ENCODE measurements at places on chromosomes 2 and 18. TPM values are rescaled to one million over a fixed set of nuclear protein-coding genes. Genes with fewer than 3 reads are reported as not detected.

RRM2 gene
- polyA plus RNA-seq, result 47.3 TPM

AAK1 gene
- 17.1 TPM for polyA plus RNA-seq

HOXD12 gene
- 0.41 TPM for polyA plus RNA-seq

EFR3B gene
- 8.8 TPM for polyA plus RNA-seq

LIMS4 gene
- polyA plus RNA-seq, result 1.4 TPM

FIGN gene
- polyA plus RNA-seq, result 7.2 TPM

CDKL4 gene
- polyA plus RNA-seq, result 1.5 TPM

PID1 gene
- 6.0 TPM for polyA plus RNA-seq

PTPRN gene
- polyA plus RNA-seq, result 0.57 TPM

NTSR2 gene
- not detected for polyA plus RNA-seq

UGT1A8 gene
- not detected for polyA plus RNA-seq

L3MBTL4 gene
- polyA plus RNA-seq, result 5.5 TPM

SULT1C2 gene
- polyA plus RNA-seq, result 48.0 TPM

SIX2 gene
- 21.3 TPM for polyA plus RNA-seq

PLGLB2 gene
- polyA plus RNA-seq, result 6.7 TPM

CXXC1 gene
- polyA plus RNA-seq, result 65.2 TPM

CFAP53 gene
- polyA plus RNA-seq, result 4.6 TPM

KCNG2 gene
- 0.55 TPM for polyA plus RNA-seq

PREB gene
- 54.1 TPM for polyA plus RNA-seq

UGT1A3 gene
- not detected for polyA plus RNA-seq

MTERF4 gene
- 78.2 TPM for polyA plus RNA-seq

GRCh38 chr2:136538489-136538888, 226.9 kb upstream of the THSD7B start:
- DNase-seq, result no peak

DNA sequence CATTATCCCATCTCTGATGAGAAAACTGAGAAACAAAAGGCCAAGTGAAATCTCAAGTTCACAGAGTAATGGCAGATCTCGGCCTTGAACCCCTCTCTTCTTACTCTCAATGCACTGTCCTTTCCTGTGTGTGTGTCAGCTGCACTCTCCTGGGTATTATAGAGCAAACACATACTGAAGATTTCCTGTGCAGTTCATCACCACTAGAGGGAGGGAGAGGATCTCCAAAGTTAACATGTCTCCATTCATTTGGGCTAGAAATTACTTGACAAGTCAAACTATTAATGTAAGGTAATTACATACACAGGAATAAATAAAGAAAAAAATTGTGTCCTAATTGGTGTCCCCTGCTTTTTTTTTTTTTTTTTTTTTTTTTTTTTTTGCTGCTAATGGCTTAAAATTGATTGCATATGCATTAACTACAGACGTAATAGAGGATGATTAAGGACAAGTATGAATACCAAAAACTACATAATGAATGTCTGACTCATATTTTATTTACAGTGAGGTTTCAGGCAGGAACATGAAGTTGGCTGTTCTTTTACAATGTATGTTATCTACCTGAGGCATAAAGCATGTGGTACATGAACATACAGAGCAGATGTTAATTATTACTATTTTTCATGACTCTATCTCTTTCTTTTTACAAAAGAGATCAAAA, 269.2 kb downstream of the NYAP2 start:
- peak; percentile 38 for DNase-seq

DNA sequence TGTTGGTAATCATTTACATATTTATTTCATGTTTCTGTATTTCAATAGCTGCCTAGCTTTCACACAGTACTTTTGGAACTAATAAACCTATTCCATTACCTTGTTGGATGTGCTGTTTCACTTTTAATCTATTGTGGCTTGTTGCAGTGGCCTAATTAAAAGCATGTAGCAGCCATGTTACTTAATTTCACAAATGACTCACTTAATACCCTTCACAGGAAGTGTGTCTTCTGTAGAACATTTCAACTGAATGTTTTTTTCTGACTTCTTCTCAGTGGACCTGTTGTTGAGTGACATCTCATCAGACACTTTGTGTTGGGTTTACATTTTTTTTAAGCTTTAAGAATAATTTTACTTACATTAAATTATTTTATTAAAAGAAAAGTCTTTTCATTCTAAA, 260.5 kb upstream of the THUMPD2 start:
- DNase-seq, result no peak

DNA sequence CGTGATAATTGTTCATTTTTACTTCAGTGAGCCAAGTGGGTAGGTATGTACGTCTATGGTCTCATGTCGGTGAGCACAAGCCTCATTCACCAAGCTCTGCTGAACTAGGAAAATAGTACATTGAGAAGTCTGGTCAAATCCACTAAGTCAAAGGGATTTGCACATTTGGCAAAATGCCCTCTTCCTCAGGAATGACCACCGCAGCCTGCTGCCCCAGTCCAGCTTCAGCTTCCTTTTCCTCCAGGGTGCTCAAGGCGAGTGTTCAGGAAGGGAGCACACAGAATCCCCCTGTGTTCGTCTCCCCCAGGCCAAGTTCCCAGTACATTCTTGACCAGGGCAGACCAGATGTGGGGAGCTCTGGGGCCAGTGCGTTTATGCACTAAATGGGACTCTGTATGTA, 23.0 kb downstream of the TCF7L1 start:
- no peak for DNase-seq

GRCh38 chr2:217382794-217383193, 522.9 kb upstream of the TNP1 start:
- no peak for DNase-seq

- no peak for DNase-seq
Measured at GRCh38 chr2:102618452-102619413, 620 bp upstream of the SLC9A2 start.

DNA sequence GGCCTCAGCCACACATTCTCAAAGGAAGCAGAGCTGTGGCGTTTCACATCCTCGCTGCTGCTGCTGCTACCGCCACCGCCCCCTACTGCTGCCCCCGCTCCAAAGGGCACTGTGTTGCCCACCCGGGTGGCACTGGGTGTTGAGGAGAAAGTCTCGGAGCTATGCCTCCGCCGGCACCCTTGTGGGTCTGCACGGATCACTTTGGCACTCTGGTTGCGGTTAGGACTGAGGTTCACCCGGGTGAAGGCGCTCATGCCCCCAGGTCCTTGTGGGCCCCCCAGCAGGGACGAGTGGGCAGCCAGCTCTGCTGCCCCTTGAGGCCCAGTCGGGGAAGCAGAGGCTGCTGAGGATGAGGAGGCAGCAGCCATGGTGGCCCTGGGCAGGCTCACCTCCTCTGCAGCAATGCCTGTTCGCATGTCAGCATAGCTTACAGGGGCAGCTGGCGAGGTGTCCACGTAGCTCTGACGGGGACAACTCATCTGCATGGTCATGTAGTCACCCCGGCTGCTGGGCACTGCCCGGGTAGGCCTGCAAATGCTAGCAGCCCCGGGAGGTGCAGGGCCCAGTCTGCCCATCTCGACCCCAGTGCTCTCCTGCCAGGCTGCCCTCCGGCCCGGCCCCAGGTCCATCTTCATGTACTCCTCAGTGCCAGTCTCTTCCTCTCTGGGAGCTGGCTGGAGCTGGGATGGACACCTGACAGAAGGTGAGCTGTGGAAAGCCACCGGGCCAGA, 4.2 kb downstream of the IRS1 start:
- no peak for DNase-seq

- DNase-seq, result no peak
Measured at GRCh38 chr2:223887127-223887526, 49.7 kb upstream of the AP1S3 start.

- no peak for DNase-seq
Measured at GRCh38 chr2:217798743-217799562, 203.8 kb downstream of the TNS1 start.

DNA sequence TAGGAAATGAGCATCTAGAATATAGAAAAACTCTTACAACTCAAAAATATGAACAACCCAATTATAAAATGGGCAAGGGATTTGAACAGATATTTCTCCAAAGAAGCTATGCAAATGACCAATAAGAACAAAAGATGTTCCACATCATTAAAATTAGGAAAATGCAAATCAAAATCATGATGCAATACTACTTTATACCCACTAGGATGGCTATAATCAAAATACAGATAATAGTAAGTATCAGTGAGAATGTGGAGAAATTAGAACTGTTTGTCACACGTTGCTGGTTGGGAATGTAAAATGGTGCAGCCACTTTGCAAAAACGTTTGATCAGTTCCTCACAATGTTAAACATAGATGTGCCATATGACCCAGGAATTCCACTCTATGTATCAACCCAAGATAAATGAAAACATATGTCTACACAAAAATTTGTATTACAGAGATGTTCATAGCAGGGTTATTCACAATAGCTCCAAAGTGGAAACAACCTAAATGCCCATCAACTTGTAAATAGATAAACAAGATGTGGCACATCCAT, 558.4 kb downstream of the SLC4A3 start:
- no peak for DNase-seq

DNA sequence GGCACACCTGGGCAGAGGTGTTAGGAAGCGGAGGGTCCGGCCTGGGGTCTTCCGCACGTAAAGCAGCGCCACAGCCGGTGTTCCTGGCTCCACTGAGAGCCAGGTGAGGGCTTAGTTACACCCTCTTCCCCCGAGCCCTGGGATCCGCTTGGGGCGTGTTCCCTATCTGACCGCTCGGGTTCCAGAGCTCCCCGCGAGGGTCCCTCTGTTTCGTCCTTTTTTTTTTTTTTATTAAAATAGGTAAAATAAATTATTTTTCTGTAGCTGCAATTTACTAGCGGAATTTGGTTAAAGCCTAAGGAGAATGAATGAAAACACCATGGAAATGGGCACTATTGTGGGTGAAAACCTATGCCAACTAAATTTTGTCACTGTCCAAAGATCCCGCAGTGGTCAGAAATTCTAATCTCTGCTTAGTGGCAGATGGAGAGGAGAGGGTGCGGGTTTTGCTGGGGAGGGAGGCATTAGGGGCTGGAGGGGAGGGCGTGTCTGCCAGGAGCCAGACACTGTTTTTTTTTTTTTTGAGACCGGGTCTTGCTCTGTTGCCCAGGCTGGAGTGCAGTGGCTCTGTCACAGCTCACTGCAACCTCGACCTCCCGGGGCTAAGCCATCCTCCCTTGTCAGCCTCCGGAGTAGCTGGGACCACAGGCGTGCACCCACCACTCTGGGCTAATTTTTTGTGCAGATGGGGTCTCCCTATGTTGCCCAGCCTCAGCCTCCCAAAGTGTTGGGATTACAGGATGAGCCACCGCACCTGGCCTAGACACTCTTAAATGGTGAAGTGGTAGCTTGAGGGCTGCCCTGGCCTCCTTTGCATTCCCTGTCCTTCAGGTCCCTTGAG, 834 bp downstream of the PDCL3 start:
- DNase-seq, result no peak

GRCh38 chr18:72368308-72368707, 175.8 kb downstream of the CBLN2 start:
- no peak for DNase-seq

- no peak for DNase-seq
Measured at GRCh38 chr2:10717628-10718027, 3.8 kb upstream of the ATP6V1C2 start.

DNA sequence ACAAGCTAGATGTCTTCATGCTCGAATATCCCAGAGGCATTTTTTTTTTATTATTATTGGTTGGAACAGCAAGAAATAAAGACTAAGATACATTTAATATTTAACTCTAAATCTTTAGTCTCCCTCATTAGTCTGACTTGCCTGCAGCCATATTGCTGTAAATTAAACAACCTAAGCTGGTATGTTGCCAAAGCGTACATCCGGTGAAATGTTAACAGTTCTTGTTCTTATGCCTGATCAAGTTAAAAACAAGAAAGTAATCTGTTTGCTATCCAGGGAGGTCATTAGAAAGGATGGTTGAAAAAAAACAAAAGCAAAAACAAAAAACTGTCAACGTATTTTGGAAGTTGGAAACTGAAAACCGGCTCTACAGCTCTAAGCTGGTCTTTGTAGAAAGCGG, 125.9 kb upstream of the NABP1 start:
- no peak for DNase-seq

DNA sequence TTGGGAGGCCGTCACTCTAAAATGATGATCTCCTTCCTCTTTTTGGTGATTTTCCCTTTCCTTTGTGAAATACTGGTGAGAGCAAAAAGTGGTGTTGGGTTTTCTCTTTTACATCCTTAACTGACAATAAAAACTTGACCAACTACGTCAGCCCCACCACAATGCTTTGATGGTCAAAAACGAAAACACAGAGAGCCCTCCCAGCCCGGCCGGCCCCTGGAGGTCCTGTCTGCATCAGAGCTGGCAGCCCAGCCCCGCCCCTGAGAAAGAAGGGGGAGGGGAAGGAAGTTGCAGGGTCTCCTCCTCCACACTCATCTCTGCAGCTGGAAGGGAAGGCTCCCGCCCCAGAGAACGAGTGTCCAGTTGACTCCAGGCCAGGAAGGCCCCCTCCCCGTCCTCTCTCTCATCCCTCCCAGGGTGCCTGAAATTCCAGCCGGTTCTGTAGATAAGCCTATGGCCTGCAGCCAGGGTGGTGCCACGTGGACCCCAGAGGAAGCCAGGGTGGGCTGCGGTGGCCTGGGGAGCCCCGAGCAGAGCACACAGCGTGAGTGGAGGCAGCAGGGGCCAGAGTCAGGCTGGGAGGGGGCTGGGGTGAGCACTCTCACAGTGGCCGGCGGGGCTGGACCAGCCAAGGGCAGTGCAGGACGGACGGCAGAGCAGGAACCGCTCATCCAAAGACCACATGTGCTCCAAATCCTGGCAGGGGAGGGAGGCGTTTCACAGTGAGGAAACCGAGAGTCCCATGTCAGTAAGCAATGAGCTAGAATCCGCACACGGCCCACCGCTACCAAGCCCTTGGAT, 19.8 kb downstream of the BIN1 start:
- peak; percentile 76 for DNase-seq

DNA sequence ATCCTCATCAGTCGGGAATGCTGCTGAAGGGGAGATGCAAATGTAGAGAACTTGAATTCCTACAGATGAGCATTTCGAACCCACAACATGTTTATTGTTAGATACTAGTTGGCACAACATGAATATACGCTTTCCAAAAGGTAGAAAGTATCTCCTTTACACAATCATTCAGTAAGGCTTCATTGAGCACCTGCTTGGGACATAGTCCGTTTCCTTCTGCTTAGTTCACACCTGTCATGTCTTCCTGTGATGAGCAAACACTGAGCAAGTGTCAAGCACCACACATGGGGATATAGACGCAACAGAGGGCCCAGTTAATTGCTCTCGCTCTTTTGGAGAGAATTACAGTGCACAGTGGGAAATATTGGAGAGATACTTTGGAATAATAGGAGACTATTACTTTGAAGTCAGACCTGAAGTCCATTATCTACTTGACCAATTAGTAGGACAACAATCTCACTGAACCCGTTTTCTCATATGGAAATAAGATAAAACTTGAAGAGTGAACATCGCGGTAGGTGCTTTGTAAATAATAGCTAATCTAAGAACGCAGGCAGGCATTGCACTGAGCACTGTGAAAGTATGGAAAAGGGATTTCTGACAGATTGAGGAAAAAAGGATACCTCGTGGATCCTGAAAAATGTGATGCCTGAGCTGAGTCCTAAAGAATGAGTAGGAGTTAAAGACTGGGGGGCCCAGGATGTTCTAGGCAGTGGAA, 1.2 kb downstream of the CPSF3 start:
- no peak for DNase-seq

GRCh38 chr2:135913727-135914365, 37.6 kb upstream of the MCM6 start:
- peak; percentile 21 for DNase-seq

- DNase-seq, result no peak
Measured at GRCh38 chr2:126849486-126849885, 49.2 kb upstream of the TEX51 start.

- no peak for DNase-seq
Measured at GRCh38 chr2:167368371-167368770, 480.1 kb downstream of the XIRP2 start.
